Stimulated activated CD4-positive, alpha-beta T cell treated with anti-CD3 and anti-CD28 coated beads, Interleukin-2, amount 100 ng/mL, for 48 hours (primary cell): ENCODE measurements at places on chromosomes 12 and 14.

GRCh38 chr12:25123126-25123525 is 71.8 kb downstream of the DNAI7 start:
- no peak for DNase-seq

DNA sequence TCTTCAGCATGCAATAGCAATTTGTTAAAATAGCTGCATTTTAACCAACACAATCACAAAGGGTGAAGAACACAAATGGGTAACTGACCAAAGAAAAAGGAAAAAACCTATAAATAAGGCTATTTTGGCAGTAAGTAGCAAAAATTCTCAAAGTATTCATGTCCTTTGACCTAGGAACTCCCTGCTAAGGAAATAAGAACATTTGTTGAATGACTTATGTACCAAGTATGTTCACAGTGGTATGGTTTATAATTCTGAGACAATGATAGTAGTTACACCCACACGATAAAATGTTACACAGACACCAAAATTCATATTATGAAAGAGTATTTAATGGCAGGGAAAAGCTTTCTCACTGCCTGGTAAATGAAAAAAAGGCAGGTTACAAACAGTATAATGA is 16.9 kb downstream of the CCDC88C start:
- DNase-seq, result no peak

DNA sequence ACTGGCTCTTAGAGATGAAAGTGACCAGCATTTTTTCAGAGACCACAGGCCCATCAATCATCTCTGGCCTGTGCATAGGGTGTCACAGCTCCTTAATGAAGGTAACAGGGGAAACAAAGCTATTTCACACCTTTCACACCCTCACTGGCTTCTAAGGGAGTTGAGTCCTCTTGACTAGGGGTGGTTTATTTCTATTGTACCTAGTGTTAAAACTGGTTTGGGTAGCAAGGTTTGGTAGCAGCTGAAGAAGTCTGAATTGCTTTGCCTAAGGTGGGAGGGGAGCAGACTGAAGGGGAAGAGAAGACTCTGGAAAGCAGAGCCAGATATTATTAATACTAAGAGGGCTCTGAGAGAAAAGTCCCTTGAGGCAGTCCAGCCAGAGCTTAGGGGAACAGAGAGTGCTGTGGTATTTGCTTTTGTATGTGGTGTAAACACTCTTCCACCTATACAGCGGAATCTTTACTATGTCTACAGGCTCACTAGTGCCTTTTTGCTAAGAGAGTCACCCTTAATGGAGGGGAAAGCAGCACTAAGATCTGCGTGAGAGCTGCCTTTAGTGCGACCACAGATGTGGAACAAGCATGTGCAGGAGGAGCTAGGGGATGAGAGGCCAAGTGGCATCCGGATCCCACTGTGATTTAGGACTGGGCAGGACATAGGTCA is 95.8 kb downstream of the STXBP6 start:
- DNase-seq, result no peak

GRCh38 chr12:75208856-75209811 is 505 bp downstream of the KCNC2 start:
- peak; percentile 16 for DNase-seq

DNA sequence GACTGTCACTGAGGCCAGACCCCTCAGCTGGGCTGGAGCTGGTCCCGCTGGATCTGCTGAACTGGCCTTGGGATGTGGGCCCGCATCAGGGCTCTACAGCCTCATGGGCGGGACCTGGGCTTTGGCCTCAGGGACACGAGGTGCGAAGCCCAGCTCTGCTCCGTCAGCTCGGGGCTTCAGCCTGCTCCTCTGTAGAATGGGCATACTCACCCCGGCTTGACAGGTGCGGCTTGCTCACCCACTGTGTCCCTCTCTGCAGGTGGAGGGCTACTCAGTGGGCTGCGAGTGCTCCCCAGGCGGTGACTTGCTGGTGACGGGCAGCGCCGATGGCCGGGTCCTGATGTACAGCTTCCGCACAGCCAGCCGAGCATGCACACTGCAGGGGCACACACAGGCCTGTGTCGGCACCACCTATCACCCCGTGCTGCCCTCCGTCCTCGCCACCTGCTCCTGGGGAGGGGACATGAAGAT is 57.6 kb downstream of the BEGAIN start:
- DNase-seq, result no peak

GRCh38 chr14:39716987-39717570 is 284.8 kb upstream of the FBXO33 start:
- DNase-seq, result no peak

DNA sequence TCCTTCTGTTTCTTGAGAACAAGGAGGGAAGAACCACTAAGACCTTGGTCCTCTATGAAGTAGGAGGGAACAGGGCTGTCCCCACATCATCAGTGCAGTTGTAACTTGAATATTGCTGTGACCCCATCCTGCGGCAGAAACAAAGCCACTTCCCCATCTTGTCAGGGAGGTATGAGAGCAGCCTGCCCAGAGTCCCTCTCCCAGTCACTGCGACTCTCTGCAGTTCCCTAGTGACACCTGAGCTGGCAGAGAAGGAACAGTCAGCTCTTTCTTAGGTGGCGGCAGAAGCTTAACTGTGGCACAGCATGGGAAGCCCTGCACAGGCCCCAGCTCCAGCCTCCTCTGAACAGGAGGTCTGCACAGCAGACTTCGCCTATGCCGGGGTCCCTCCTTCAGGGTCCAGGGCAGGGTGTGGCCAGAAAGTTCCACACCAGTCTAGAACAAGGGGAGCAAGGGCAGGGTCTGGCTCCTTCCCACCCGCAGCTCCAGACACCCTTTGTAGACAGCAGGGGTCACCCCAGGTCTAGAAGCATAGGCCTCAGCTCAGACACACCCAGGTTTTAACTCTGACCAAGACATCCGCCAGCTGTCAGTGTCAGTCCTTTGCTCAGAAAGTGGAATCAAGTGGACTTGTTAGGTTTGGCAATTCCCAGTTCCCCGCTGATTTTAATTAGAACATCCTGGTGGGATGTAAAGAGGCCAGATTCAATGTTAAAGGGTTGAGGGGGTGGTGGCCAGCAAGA is 36.8 kb downstream of the DEGS2 start:
- no peak for DNase-seq

DNA sequence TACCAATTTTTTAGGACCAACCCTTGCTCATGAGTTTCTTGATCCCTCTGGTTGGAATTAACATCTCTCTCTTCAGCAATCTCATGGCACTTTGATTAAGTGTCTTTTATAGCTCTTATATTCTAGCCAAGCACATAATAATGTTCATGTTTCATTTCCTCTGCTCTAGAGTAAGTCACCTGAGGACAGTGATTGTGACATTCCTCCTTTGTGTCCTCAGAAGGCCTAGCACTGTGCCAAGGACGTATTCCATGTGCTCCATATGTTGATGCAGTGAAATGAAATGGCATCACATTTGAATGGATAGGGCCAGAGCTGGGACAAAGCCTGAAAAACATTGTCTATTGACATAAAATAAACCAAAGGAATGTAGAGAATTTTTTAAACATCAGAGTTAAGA is 322.8 kb upstream of the PRICKLE1 start:
- DNase-seq, result no peak

DNA sequence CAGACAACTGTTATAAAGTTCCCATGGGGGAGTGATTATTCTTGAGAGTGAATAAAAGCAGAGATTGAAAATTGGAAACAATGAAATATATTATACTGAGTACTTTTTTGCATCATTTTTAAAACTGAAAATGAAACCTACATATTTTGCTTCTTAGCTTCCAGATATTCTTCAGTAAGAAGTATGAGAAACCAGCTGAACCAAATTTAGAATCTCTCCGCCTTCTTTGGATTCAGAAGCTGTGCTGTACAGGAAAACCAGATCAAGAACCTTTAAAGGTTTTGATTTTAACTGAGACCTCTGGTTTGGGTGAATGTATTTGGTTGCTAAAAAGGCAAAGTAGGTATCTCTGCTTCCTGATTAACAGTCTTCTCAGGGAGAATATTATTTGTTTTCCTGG is 109.4 kb downstream of the AKAP6 start:
- no peak for DNase-seq

- no peak for DNase-seq
Observed at GRCh38 chr12:6768437-6768914, 2.3 kb downstream of the PTMS start.

GRCh38 chr12:88388566-88389540 is 191.4 kb downstream of the KITLG start:
- DNase-seq, result no peak

DNA sequence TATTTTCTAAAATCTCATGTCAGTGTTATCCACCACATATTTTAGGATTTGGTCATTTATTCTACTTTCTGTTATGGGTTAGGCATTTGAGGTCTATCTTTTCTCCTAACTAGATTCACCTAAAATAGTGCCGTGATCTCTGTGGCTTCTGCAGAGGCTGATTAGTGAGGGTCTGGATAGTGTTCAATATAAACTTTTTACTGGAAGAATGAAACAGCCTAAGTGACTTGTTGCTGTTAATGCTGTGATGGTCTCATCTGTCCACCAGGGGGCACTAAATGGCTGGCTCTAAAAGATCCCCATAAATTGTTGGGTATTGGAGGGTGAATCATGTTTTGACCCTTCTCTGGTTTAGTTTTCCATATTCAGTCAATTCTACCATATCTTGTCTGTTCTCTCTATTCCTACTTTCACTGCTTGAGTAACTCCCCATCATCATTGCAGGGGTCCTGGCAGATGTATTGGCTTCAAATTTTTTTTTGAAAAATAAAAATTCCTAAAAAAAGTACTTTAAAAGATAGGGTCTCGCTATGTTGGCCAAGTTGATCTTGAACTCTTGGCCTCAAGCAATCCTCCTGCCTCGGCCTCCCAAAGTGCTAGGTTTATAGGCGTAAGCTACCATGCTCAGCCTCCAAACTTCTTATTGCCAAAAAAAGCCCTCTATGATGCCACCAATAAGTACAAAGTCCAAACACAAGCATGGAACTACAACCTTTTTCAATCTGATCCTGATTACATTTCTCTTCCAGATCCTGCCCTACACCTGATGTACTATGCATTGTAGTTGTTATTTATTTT is 6.9 kb downstream of the PABPN1 start:
- peak; percentile 64 for DNase-seq

DNA sequence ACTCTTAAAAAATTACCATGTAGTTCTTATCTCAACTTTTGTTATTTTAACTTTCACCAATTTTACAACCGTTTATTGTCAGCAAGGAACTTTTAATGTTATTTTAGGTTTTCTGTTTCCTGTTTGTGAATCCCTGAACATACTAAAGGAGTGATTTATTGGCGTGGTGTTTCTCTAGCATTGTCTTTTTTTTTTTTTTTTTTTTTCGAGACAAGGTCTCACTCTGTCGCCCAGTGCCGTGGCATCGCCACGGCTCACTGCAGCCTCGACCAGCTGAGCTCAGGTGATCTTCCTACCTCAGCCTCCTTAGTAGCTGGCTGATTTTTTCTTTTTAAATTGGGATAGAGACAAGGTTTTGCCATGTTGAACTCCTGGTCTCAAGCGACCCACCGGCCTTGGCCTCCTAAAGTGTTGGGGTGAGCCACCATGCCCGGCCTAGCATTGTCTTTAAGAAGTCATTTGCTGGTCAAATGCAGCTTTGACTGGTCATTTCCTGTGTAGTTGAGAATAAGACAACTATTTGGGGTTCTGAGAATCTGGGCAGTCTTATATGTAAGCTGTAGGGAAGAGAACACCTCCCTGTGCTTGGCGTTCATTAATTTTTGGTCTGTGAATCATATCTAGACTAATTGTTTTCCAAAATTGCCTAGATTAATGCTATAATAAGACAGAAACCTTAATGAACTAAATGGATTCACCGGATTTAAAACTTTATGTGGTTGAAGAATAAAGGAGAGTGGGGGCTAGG is 2.1 kb downstream of the WASHC4 start:
- no peak for DNase-seq

DNA sequence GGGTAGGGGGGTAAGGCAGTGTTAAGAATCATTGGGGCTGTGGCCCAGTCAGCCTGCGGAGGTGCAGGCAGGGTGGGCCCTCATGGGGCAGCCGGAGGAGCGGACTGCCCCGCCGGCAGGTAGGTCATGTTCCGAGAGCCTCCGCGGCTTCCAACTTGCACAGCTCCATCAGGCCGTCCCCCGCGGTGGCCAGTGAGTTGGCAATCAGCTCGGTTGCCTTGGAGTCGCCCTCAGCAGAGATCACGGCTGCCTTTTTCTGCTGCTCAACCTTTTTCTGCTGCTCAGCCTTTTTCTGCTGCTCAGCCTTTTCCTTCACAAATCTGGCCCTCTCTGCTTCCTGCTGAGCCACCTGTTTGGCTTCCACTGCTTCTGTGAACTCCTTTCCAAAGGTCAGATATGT is 41.1 kb upstream of the CSRNP2 start:
- no peak for DNase-seq

DNA sequence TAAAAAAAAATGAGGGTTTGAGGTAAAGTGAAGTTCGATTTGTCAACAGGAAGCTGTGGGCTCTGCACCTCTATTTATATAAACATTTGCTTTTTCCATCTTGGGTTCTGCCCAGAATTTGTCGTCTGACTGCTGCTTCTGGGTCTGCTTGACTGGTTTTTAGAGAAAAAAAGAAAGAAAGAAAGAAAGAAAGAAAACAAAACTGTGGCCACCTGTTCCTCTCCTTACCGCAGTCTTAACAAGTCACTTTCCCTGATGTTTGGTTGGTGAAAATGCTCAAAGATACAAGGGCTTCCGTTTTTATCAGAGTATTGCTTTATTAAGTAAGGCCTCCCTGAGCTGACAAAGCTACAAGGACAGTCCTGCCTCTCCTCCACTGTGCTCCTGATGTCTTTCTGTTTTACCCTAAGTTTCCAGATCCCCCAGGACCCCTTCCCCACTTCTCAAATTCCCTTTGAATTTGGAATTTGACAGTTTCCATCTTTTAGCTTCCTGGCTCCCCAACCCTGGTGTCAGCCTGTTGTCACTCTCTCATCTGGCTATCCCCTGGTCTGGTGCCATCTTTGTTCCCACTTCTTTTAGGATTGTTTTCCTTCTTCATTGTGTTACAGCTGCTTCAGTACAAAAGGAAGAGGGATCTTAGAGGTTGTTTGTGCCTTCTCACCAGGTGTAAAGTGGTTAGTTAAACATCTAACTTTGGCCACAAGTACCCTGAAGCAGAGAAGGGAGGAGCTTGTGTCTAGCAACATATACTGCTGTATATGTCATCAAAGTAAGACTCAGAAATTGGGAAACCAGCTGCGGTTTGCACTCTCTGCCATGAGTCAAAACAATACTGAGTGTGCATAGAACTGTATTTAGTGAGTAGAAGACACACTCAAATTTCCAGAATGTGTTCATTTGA is 18.0 kb downstream of the MFAP5 start:
- DNase-seq, result peak; percentile 30

DNA sequence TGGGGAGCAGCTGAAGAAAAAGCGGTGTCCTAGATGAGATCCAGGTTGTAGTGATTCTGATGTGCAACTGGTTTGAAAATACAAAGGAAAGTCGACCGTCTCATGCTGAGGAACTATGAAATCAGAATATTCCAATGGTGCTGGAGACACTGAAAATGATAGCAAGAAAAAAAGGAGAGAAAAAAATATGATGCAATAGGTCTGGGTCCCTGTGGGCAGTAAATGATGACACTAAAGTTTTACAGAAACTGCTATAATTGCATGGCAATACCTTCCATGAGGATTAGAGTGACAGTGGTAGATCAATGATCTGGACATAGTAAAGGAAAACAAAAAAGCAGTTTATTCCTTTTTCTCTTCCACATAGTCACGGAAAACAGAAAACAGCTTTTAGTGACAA is 2.3 kb downstream of the PYM1 start:
- DNase-seq, result no peak
